ENCODE measurements at places on chromosomes 16 and 17.

DNA sequence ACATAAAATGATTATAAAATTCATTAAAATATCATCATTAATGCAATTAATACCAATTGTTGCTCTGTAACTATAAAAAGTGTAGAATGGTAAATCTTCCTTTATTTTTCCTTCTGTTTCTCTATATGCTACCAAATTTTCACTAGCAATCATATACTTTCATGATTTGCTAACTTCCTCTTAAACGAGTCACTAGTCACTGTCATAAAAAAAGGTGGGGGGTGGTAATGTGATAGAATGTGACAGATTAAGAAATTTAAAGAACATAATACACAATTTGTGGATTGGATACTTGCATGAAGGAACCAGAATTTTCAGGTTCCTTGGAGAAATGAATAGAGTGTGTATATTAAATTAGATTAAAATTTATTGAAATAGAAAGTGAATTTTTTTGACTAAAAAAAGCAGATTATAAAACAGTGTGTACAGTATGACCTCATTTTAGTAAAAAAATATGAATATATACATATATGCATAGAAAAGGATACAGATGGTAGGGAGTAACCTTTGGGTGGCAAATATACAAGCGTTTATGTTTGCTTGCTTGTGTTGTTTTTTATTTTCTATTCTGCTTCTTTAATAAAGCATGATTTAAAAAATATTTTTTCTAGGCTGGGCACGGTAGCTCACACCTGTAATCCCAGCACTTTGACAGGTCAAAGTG lies 56.7 kb upstream of the C17orf78 start:
- DNase-seq = no peak

DNA sequence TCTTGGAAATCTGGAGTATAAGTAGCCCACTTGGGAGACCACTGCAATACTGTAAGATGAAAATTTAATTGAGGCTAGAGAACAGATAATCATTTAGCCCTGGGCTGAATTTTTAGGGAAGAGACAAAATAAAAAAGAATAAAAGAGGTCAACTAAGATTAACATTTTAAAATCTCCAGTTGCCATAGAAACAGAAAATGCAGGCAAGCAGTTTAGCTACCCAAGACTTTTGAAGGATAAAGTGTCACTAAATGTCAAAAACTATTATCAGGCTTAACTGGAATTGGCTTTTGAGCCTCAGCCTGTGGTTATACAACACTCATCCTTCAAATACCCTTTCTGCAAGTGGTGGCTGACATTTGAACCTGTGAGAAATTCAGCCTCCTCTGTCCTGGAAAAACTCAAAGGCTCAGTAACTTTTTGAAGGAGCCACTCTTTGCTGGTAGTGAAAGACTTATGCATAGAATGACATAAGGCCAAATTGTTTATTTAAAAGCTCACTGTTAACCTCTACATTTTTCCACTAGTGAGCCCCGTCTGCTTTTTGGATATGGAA lies 220.7 kb upstream of the KCNJ16 start:
- no peak for DNase-seq

GRCh38 chr17:74408262-74408661 lies 23.6 kb upstream of the GPRC5C start:
- DNase-seq = no peak

GRCh38 chr16:4663777-4664465 lies 29.4 kb upstream of the NUDT16L1 start:
- no peak for DNase-seq

DNA sequence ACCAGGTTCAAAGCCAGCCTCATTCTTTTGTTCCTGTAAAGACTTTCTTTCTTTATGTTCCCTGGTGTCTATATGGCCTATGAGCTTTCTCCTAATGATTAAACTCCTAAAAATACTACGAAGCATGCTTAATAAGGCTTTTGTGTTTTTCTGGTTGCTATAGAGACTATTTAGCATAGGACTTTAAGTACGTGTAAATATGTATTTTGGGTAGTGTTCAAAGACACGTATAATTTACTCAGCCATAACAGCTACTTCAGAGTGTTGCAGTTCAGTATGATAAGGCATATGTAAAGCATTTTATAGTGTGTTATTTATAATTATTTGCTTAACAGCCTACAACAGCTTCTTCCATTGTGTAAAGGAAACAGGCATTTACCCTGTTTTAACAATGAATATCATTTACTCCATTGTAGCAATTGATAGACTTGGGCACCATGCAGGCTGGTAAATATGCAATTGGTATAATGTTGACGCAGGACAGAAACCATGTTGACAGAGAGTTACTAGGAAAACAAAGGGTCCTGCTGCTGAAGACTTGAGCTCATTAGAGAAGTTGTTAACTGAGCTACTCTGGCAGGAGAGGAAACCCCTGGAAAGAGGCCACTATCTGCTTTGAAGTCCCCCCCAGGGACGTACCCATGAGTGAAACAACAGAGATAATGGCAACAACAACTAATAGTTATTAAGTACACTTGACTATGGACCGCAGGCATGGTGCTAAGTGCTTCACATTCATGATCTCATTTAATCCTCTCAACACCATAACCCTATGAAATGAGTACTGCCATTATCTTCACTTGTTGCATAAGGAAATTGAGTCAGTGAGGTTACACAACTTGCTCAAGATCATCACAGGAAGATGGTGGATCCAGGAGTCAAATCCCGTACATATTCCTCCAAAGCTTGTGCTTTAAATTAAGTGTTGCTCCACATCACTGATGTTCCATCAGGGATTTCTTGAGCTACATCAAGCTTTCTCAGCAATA lies 342.2 kb upstream of the DYNLRB2 start:
- DNase-seq = no peak

GRCh38 chr16:85683363-85683762 lies 5.4 kb downstream of the GINS2 start:
- DNase-seq = no peak

GRCh38 chr16:9913604-9914326 lies 268.5 kb downstream of the GRIN2A start:
- DNase-seq = no peak

DNA sequence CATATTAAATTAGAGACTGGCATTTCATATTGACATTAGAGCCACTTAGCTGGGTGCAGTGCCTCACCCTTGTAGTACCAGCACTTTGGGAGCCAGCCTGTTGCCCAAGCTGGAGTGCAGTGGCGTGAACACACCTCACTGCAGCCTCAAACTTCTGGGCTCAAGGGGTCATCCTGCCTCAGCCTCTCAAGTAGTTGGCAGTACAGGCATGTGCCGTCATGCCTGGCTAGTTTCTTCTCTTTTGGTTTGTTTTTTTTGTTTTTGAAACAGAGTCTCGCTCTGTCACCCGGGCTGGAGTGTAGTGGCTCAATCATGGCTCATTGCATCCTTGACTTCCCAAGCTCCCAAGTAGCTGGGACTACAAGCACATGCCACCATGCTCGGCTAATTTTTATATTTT lies 8.7 kb downstream of the PPM1E start:
- no peak for DNase-seq

DNA sequence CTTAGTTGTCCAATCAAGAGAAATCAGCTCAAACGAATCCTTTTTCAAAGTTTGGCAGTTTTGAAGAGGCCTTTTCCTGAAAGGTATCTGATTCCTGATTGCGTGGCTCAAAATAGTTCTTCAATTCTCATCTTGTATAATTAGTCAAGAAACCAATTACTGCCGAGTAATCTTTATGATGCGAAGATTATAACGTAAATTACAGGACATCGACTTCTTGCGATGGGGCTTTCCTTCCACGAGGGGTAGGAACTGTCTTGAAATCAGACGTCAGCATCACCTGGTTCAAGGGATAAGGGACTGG lies 644 bp upstream of the ARL2BP start:
- DNase-seq = no peak

- no peak for DNase-seq
Observed at GRCh38 chr16:54431997-54432896, 145.7 kb upstream of the IRX3 start.

GRCh38 chr16:85842848-85843247 lies 43.4 kb downstream of the COX4I1 start:
- DNase-seq = no peak

DNA sequence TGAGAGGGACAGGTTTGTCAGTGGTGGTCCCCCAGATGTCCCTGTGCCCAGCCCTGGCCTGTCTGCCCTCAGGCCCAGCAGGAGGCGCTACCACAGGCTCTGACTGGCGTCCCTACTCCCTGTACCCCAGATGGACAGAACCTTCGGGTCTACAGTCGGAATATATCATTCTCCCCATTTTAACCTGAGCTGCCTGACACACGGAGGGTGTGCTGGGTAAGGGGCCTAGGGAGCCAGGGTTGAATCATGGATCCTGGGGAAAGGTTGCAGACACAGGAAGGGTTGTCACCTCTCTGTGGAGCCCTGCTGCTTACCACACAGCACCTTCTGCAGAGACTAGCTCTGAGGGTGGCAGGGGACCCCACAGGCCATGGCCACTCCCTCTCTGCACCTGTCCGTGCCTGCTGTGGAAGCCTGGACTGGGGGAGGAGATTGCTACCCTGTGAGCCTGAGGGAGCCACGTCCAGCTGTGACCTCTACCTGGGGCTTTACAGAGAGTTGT lies 162.2 kb upstream of the ZNF267 start:
- no peak for DNase-seq

DNA sequence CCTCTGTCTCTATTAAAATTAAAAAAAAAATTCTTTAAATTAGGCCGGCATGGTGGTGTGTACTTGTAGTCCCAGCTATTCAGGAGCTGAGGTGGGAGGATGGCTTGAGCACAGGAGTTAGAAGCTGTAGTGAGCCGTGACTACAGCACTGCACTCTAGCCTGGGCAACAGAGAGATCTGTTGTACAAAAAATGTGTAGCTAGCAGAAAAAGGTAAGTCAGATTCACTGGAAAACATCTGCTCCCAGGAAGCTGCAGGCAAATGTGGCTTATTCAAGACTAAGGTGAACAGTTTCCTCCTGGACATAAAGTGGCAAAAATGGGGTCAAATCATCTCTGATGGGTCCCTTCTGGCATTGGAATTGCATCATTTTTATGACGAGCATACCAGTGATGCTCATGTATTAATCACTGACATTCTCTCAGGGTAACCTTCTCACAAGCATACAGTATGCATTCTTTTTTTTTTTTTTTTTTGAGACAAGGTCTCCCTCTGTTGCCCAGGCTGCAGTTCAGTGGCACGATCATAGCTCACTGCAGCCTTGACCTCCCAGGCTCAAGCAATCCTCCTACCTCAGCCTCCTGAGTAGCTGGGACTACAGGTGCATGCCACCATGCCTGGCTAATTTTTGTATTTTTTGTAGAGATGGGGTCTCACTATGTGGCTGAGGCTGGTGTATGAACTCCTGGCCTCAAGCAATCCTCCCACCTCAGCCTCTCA lies 48.7 kb downstream of the CPPED1 start:
- DNase-seq = no peak

DNA sequence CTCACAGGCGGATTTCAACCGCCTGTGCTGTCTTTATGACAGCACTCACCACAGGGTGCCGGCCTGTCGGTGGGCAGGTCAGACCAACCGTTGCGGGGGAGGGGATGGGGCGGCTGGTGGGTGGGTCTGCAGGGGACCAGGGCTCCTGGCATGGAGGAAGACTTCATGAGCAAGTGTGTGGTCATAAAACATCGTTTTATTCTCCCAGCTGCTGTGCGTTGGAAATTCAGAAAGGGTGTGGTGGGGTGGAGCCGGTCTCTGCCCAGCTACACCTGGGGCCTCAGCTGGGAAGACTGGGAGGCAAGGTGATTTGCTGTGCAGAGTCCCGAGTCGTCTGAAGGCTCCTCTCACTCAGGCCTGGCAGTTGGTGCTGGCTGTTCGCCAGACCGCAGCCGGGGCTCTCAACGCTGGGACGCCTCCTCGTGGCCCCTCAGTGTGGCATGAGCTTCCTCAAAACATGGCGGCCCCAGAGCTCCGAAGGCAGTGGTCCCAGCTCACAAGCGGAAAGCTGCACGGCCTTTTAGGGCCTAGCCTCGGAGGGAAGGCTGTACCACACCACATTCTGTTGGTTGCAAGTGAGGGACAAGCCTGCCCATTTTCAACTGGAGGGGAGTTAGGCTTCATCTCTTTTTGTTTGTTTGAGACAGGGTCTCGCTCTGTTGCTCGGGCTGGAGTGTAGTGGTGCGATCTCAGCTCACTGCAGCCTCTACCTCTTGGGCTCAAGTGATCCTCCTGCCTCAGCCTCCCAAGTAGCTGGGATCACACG lies 45.8 kb upstream of the GSE1 start:
- no peak for DNase-seq

- no peak for DNase-seq
Observed at GRCh38 chr17:46770818-46771560, 47.5 kb downstream of the WNT3 start.

GRCh38 chr17:28946239-28946638 lies 5.1 kb downstream of the PHF12 start:
- DNase-seq = peak; percentile 65

DNA sequence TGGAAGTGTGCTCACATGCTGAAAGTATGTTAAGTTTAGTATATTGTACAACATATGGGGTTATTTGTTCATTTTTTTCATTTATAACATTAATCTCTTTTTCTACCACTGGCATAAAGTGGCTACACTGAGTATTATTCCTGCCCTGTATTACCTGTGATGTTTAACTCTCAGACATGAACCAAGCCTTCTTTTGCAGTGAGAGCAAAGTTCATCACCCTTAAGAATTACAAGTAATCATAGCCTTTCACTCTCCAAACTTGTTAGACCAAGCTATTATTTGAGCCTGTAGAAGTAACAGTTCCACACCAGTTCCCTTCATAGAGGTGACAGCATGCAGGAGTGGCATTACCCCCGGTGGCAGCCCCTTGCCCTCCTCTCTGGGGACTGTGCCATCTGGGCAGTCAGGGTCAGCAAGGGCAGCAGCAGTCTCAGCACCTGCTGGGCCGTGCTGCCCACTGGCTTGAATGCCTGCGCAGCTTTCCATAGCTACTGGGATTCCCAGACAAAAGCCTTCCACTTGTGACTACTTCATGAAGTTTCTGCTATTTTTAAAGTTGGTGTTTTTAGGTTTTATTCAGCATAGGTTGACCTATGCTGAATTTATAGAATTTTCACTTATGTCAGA lies 71.3 kb downstream of the TMC6 start:
- no peak for DNase-seq

GRCh38 chr17:58531661-58532554 lies 17.5 kb upstream of the MTMR4 start:
- DNase-seq = peak; percentile 32

DNA sequence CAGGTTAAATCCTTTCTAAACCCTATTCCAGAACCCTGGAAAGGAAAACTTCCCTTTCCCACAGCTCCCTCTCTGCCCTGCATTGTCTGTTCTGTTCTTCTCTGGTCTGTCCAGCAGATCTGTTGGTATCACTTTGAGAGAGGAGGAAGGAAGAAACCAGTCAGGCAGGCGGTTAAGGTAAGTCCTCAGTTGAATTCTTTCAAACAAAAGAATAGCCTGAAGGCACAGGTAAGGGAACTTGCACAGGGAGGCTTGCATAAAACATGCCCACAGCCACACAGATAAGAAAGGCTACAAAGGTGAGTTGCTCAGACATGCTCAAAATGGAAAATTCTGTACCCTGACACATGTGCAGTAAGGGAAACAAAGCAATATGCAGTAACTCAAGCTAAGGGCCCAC lies 595.7 kb upstream of the CDH5 start:
- no peak for DNase-seq

- DNase-seq = no peak
Observed at GRCh38 chr17:14752011-14752410, 451.1 kb downstream of the HS3ST3B1 start.

- no peak for DNase-seq
Observed at GRCh38 chr16:15594711-15595320, 48.1 kb downstream of the MARF1 start.

- no peak for DNase-seq
Observed at GRCh38 chr16:83854420-83854819, 44.5 kb upstream of the MLYCD start.
